ENCODE measurements at places on chromosomes 1 and 21.

DNA sequence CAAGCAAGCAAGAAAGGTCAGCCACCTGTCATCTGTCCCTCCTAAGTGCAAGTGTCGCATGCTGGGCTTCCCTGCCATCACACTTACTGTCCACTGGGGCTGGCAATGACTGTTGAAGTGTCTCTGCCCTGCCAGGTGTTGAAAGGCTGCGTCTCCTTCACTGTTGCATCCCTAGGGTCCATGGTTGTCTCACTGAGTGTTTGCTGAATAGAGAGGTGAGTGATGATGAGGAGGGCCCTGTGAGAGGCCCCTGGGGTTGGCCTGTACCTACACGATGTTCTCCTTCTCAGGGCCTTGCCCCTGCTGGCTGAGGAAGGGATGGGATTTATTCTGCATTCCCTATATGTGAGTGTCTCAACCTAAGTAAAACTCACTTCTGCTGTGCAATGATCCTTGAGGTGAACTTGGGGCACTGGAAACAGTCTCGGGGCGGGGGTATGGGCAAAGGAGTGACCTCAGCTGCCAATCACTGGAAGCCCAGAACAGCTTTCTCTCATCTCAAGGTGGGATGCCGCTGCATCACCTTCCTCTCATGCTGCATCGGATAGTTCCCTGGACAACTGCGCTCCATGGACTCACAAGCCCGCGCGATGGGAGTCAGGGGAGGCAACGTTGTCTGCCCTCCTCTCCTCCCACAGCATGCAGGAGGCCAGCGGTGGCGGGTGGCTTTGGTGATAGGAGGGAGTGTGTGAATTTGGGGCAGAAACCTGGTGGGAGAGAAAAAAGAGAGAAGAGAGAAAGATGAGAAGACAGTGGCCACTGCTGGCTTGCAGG, 35.8 kb upstream of the SOX13 start:
- no peak for DNase-seq

- DNase-seq = no peak
These were observed 35.9 kb upstream of the PTGS2 start for GRCh38 chr1:186715887-186716809.

DNA sequence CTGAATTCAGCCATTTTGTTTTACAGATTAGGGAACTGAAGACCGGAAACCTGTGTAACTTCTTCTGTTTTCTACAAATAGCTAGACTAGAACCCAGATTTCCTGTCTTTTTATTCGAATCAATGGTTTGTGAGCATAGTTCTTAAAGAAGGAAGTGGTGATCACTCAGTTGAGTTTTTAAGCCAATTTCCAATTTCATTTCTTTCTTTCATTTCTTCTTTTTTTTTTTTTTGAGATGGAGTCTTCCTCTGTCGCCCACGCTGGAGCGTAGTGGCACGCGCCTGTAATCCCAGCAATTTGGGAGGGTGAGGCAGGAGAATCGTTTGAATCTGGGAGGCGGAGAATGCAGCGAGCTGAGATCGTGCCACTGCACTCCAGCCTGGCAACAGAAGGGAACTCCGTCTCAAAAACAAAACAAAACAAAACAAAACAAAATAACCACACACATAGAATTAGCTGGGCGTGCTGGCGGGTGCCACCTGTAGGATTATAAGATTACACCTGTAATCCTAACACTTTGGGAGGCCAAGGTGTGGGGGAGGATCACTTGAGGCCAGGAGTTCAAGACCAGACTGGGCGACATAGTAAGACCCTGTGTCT, 3.0 kb upstream of the MDM4 start:
- no peak for DNase-seq

DNA sequence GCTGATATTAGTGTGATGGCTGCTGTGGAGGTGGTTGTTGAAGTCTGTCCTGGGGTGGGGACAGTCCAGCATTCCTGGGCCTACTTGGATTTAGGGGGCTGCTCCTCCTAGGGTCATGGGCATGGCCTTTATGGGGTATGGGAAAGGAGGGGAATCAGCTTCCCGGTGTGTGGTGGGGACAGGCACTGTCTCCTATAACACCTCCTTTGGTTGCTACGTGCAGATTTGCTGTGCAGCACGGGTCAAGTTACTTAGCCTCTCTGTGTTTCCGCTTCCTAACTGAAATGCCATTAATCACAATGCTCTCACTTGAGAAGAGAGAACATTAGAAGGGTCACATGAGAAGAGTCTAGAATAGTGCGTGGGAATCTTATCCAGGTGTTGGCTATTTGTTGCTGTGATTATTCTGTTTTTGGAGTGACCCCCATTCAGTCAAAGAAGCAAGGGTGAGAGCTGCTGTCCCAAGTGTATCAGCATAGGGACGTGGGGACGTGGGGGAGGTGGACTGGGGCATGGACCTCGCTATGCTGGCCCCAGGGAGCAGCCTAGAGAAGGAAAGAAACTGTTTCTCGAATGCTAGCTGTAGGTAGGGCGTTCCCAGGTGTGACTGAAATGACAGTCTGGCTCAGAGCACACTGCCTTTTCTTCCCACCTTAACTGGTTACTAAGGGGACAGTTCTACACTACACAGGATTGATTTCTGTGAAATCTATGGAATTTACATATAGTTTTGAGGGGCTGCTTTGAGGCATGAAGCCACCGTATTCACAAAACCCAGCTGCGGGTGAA, 19.9 kb downstream of the SOX13 start:
- DNase-seq = no peak

- peak; percentile 79 for DNase-seq
These were observed 558 bp downstream of the USP1 start for GRCh38 chr1:62437273-62437940.

DNA sequence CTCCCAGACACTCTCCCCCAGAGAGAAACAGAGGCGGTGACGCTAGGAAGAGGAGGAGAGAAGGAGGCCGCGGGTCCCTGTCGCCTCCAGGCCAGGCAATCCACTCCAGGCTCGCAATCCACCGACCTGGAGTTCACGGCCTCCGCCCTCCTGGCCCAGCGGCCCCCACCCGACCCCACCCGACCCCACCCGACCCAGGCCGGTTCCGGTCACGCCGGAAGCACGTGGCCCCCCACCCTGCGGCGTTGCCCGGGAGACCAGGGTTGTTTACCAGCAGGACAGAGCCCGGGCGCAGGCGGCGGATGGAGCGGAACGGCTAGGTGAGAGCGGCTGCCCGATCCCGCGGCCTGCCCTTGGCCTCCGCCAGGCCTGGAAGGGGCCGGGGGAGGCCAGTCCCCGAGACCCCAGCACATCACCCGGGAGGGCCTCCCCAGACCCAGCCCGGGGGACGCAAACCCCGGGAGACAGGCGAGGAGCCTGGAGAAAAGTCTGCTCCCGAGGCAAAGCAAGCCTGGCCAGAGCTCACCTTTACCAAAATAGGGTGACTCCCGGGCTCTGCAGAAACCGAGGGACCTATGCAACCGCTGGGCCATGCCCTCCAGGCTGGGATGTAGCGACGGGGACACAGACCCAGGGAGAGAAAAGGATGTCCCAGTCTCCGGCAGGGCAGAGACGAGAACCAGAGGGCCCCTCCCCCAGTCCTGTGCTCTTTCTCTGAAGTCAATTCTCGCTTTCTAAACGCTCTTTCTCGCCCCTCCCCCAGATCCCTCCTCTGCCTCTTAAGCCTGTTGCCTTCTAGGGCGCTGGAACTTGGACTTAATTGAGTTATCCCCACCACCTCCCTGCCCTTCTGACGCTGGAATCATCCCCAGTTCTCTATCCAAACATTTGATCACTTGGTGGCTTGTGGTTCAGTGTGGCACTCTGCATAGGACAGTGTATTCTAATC, at the start of the genes PLA2G2C and UBXN10:
Gene PLA2G2C, minus strand, starts transcription at position 685 of the 949 bp plus-strand sequence. CDS start 9,155 bp downstream, outside the sequence.
Gene UBXN10, plus strand, starts transcription at position 263 of the 949 bp plus-strand sequence. CDS start 4,466 bp downstream, outside the sequence.
- no peak for DNase-seq

DNA sequence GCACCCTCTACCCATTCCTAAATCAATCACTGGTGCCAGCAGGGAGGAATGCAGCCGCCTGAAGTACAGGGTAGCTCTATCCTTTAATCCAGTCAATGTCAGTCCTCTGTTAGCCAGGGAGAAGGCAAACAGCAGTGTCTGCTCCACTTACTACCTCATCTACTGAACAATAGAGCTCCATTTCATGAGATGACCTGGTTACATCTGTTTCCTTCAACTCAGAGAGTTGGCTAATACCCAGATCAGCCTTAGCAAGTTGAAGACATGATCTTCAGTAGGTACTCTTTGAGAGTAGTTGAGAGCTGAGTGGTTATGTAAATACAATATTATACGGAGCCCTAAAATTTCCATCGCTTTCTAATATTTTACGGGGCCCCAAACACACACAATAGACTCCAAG, 46.1 kb upstream of the CD34 start:
- DNase-seq = no peak

- no peak for DNase-seq
These were observed 210.4 kb downstream of the USH2A start for GRCh38 chr1:216212826-216213225.

DNA sequence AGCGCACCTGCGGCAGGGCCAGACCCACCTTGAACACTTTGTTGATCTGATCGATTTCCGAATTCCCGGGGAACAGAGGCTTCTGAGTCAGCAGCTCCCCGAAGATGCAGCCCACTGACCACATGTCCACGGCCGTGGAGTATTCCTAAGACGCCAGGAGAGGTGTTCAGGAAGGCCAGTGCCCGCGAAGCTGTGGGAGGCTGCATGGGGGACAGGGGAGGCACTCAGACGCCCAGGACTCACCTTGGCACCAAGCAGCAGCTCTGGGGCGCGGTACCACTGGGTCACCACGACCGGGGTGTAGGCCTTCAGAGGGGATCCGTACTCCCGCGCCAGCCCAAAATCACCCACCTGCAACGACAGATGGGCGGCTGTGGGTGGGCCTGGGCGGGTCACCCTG, 11.2 kb upstream of the SLC35E2B start:
- peak; percentile 73 for DNase-seq

GRCh38 chr21:18164933-18165332, 79.7 kb upstream of the CHODL start:
- no peak for DNase-seq

- no peak for DNase-seq
These were observed 151.8 kb upstream of the GREM2 start for GRCh38 chr1:240763771-240764170.

DNA sequence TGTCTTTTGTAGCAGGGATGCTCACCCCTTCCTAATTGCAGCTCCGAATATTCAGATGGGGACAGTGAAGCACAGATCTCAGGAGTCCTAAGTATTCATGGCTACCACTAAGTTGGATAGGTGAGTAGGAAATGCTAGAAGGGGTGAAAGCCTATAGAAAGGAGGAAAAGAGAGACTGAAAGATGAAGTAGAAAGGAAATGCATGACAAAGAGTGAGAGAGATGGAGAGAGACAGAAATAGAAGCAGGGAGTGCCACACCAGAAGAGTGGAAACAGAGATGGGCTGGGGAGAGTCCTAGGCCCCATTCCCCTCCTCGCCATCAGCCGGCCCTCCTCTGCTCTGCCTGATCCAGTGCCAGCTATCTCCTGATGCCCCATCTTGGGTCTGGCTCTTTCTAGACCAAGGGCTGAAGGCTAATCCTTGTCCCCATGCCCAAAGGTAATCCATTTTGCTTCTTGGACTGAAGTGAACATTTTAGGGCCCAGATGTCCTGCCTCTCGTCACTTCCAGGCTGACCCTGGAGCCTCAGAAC, 2.0 kb downstream of the PEA15 start:
- DNase-seq = no peak

GRCh38 chr21:34552360-34553098, 40.5 kb upstream of the KCNE1 start:
- no peak for DNase-seq

DNA sequence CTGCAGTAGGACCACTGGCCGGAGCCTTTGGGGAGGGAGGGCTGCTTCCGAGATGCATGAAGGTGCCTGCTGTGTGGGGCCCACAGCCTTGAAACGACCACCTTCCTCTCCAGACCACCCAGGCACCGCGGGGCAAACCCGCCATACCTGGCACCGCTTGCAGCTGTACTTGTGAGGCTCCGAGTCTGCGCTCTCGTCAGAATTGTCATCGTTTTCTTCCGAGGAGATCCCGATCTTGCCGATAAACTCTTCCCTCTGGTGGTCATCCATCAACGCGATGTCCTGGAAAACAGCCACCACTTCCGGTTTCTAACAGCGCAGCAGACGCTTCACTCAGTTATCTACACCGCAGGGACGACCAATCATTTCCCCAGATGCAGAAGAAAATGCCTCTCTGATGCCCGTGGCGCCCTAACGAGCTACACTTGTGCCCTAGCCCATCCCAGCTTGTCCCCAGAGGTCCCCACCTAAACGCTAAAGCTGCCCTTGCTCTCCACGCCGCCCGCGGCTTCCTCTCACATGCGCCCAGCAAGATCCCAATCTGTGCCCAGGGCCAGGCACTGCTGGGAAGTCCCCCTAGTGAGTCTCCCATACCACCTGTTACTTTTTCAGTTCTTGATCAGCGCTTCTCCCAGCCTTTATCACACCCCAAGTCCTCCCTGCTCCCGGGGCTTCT, 55.0 kb upstream of the RIPK4 start:
- DNase-seq = peak; percentile 60

GRCh38 chr21:38308532-38309119, 51.8 kb downstream of the KCNJ15 start:
- DNase-seq = no peak

DNA sequence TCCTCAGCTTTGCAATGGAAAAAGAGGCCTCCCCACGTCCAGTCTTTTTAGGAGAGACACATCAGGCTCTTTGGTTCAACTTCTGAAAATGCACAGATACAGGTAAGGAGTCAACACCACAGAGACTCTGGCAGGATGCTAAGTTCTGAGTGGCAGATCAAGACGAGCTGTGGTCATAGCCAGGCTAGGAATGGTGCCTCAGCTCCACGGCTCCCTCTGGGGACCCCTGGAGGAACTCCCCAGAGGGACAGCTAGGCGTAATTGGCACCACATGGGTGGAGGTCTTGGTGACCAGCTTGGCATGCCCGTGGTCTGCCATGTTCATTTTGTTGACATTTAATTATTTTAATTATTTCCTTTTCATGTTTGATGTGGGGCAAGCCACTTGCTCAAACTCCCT, 206.1 kb downstream of the KAZN start:
- DNase-seq = no peak

DNA sequence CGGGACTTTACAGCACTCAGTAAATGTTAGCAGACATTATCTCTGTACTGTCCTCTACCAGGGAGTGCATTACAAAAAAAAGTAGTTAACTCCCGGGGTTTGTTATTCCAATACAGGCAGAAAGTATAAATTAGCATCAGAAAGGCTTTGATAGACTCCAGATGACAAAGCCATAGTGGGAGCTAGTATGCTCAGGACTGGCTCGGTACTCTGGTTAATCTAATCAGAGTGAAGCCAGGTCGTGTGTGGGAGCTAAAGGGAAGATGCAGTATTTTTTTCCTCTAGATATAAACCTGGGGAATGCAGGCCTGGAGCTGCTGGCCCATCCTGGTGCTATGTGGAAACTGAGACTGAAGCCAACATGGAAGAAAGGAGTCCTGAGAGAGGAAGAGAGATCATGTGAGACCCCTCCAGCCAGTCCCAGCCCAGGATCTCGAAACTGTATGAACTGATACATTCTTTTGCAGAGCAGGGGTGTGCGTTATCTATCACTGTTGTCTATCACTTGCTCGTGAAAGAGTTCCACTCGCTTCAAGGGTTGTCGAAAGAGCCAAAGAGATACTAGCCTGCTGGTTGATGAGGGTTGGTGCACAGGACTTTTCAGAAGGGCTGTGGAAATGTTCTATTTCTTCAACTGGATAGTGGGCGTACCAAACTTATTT, 125.8 kb downstream of the PLPP3 start:
- DNase-seq = no peak

GRCh38 chr21:16578912-16579311, 849.1 kb downstream of the USP25 start:
- DNase-seq = no peak

- no peak for DNase-seq
These were observed 41.9 kb downstream of the NEK2 start for GRCh38 chr1:211633524-211633846.

GRCh38 chr1:193480755-193481154, 294.3 kb upstream of the B3GALT2 start:
- no peak for DNase-seq

Measured in cardiac septum (tissue), 1 donor.